ENCODE measurements at places on chromosomes 2 and 18.

DNA sequence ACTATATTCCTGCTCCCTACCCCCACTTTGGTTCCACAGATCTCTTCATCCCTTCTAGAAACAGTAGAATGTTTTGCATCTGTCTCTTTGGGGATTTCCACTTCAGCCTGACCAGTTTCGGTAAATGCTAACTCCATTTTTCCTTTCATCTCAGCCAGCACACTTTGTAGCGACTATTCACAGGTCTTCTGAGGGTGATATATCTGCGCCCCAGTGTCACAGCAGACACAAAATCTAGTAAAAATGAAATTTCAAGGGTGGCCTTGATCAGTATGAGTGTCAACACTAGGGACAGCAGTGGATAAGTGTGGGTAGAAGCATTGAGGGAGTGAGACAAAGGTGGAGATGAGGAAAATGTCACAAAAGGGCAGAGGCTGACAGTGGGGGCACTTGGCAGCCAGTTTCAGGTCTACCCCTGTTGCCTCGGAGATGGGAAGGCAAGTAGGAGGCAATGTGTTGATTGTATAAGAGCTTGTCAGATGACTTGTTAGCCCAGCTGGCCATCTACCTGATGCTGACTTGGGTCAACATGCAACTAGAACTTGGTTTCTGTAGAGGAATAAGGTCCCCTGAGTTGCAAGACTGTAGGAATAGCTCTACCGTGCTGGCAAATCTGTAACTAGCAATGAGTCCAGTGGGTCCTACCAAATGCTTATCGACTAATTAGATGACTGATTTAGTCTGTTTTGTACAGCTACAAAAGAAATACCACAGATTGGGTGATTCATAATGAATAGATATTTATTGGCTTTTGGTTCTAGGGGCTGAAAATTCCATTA lies 60.7 kb downstream of the CXCR4 start:
- DNase-seq = no peak

GRCh38 chr2:37635504-37636380 lies 35.7 kb downstream of the CDC42EP3 start:
- no peak for DNase-seq

DNA sequence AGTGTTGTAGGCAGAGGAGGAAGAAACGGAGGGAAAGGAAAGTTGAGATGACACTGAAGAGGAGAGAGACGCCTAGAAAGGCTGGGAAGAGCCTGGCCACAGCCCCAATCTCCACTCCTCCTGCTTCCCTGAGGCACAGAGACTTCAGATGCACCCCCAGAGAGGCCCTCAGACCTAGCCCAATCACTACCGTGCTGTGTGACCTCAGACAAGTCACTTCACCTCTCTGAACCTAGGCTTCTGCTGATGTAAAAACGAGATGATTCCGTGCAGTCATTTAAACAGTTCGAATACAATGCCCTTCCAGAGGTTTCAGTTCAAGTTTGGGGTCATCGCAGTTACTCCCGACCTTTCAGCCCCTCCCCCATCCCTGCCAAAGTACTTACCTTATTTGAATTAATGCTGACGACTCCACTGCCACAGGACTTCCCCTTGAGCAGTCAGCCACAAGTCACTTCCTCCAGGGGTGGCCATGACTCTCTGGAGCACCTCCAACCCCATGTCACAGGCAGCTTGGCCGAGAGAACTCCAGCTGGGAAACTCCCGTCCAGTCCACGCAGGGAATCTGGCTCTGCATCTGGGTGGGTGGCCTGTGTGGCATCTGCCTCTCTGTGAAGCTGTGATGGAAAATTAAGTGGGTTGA lies 105.2 kb upstream of the ID2 start:
- no peak for DNase-seq

DNA sequence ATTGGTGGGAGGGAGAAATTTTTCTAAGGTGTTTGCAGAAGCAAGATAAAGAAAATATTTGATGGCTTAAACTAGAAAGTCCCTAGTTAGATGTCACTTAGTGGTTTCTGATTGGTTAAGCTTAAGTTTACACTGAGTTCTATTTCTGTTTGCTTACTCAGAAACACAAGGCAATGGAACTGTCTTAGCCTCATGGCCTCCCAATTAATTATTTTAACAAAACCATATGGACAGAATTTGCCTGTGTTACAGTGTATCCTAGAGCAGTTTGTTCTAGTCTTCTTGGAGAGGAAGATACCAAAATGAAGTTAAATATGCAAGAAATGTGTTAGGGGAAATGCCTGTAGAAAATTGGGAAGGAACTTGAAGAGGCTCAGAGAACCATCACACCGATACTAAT lies 4.6 kb upstream of the IMPACT start:
- DNase-seq = no peak

- no peak for DNase-seq
These were observed 23.2 kb downstream of the RPRM start for GRCh38 chr2:153455403-153455802.

Data from cerebellar cortex (tissue), 1 donor.